ENCODE measurements at places on chromosomes 13 and 19.
A peak's percentile ranks its signal among the peaks of the same experiment; 100 is the strongest.

- DNase-seq = peak; percentile 71
Observed at GRCh38 chr19:4057931-4058692, 8.6 kb downstream of the ZBTB7A start.

DNA sequence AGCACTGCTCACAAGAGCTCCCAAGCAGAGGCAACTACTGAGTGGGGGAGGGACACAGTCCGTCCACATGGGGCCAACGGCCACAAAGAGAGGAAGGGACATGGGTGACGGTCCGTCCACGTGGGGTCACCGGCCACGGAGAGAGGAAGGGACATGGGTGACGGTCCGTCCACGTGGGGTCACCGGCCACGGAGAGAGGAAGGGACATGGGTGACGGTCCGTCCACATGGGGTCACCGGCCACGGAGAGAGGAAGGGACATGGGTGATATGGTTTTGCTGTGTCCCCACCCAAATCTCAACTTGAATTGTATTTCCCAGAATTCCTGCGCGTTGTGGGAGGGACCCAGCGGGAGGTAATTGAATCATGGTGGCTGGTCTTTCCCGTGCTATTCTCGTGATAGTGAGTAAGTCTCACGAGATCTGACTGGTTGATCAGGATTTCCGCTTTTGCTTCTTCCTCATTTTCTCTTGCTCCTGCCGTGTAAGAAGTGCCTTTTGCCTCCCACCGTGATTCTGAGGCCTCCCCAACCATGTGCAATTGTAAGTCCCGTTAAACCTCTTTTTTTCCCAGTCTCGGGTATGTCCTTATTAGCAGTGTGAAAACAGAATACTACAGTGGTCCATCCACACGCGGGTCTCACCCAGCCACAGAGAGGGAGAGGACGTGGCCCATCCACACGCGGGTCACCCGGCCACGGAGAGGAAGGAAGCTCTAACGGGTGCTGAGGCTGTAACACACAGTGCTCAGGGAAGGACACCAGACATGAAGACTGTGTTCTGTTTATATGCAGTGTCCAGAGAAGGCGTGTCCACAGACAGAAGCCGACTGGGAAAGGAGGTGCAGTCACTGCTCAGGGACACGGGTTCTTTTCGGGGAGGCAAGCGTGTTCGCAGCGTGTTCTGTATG, 48.5 kb downstream of the GAS6 start:
- no peak for DNase-seq

DNA sequence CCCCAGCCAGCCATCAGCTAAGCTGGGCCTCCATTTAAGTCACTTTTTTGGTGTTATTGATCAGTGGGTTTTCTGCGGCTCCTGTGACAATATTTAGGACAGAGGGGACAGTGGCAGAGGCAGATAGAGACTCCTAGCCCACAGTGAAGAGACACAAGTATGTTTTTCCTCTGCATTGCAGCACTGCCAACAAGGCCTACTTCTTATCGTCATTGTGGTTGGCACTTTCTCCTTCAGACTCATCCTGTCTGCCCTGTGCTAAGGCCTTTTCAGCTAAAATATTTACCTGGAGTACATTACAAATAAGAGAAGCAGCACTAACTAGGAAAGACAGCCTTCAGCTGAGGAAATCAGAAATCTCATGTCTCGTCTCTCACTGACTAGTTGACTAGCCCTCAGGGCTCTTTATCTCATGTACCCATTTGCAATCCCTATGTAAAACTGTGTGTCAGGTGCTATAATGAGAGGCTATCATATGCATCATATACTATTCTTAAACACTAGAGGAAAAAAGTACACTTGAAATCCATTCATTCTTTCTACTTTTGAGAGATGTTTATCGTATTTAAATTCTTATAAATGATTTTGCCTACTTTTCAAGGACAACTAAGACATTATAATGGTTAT, 62.2 kb downstream of the ZAR1L start:
- no peak for DNase-seq

- DNase-seq = no peak
Observed at GRCh38 chr19:18424890-18425514, 5.8 kb downstream of the SSBP4 start.

DNA sequence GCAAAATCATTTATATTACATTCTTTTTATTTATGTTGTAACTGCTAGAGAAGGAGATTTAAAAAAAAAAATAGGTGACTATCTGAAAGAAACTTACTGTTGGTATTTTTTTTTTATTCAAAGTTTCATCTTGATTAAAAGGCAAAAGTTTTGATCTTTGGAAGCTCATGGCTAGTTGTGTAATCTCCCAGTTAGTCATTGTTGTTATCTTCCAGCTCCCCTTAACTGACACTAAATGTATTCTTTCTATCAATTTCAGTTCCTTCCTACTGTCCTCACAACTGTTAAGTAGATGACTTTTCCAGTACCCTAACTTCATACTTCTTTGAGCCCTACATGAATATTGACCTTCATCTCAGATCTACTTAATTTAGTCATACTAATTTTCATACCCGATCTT, 71.1 kb downstream of the PIBF1 start:
- no peak for DNase-seq

- no peak for DNase-seq
Observed at GRCh38 chr13:110067355-110068175, 239.4 kb downstream of the COL4A1 start.

GRCh38 chr13:30708541-30708940, 26.8 kb upstream of the ALOX5AP start:
- peak; percentile 12 for DNase-seq

DNA sequence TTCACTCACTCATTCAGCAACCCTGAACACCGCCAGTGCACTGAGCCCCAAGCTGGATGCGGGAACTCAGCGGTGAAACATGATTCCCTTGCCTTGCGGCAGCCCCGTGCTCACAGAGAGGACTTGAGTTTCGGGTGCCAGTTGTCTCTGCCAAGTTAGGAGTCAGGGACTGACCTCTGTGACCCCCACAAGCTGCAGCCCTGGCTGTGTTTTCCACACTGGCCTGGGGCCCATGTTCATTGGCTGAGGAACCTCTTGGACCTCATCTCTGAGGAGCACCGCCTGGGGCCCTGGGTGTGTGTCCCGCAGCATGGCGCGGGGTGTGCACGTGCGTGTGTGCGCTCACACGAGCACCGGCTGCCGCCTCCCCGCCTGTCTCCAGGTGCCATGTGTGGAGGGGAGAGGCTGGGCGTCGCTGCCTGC, 31.0 kb downstream of the CAPN12 start:
- no peak for DNase-seq

GRCh38 chr19:36140304-36141038, 605 bp downstream of the CAPNS1 start:
- no peak for DNase-seq

DNA sequence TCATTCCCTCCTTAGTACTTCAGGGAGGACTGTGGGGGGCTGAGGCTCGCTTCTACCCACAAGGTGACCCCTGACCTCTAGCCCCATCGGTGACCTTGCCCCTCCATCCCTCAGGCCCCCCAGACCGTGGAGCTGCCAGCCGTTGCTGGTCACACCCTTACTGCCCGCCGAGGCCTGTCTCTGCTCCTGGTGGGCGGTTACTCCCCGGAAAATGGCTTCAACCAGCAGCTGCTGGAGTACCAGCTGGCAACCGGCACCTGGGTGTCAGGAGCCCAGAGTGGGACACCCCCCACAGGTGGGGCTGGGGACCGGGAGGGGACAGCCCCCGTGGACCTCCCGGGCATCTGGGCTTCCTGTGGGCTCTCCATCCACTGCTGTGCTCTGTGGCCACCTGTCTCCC, 31.9 kb downstream of the MEGF8 start:
- DNase-seq = no peak

GRCh38 chr13:102905905-102906771, 60.3 kb downstream of the ERCC5 start:
- no peak for DNase-seq

DNA sequence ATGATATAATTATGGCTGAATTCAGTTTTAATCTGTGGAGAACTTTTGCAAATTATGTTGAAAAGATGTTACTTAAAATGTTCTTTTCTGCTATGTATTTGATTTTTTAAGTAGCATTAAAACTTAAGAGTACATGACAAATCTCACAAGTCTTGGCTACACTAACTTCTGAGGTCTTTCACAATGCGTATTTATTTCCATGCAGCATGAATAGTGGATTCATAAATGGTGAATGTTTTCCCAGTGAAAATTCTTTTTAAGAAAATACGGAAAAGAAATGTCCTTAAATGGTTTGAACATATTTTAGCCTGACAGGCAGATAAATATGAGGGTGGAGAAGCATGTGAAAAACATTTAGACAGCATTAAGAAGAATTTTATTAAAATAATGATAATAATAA, 30.2 kb downstream of the GARRE1 start:
- DNase-seq = no peak

DNA sequence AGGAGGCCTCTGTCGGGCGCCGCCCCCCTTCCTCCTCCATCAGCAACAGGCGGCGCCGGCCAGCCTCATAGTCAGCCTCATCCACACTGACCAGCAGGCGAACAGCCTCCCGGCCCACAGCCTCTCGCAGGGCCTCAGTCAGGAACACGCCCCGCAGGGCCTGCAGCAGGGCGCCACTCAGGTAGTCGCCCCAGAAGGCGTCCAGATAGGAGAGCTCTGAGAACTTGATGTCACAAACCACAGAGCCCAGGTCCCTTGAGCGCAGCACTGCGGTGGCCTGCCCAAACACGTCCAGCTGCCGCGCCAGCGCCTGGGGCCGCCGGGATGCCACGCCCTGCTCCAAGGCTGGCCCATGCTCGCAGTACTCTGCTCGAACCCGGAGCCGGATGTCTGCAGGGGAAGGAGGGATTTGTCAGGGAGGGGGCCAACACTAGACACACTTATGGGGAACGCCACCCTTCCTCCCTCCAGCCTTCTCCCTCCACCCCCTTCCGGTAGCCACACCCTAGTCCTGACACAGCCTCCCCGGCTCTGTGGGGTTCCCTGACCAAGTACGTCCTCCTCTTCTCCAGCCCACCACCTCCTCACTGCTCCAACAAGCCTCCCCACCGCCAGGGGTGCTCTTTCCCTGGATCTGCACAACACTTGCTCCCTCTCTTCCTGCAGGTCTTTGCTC, 17.9 kb downstream of the DEDD2 start:
- DNase-seq = no peak

- no peak for DNase-seq
Observed at GRCh38 chr13:73090116-73090822, 31.5 kb downstream of the KLF5 start.

DNA sequence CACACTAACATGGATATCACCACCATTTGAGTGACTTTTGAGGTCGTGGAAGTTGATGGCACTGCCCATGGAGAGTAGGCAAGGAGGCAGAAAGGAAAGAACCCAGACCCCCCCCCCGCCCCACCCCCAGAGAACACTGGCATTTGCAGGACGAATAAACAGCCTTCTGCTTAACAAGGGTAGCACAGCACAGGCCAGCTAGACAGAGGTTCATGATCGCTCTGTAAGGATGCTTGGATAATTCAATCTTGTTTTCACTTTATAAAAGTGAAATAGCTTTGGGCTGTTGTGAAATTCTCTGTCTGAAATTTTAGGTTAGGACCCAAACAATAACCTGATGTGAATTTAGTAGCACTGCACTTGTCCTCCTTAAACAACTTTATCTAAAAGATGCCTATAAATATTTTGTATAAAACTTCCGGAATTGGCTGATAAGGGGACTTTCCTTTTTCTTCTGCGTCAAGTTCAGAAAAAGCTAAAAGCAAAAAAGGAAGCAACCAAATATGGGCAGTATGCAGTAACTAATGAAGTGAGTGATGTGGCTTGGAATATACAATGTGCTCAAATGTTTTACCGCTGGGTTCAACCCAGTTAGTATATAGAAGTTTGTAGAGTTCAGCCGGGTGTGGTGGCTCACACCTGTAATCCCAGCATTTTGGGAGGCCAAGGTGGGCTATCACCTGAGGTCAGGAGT, 163.7 kb downstream of the SHISA2 start:
- DNase-seq = no peak

GRCh38 chr19:41425174-41426115, 1.7 kb downstream of the B3GNT8 start:
- DNase-seq = no peak

DNA sequence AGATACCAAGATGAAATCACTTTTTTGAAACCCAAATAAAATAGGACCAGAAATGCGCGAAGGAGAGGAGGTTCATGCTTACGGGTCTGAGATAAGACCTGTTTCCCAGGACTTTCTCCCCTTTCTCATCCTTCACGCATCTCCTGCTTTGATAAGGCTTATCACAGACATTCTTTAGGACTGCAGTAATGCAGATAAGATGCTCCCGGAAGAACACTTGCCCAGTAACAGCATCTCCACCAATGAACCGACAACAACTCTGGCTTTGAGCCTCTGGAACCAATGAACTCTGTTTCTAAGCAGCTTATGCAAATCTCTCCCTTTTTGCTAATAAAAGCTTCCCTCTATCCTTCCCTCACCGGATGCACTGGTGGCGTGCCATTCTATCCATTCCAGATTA, 783.4 kb upstream of the ARGLU1 start:
- no peak for DNase-seq

- no peak for DNase-seq
Observed at GRCh38 chr19:43675269-43675879, 5.4 kb upstream of the PLAUR start.

DNA sequence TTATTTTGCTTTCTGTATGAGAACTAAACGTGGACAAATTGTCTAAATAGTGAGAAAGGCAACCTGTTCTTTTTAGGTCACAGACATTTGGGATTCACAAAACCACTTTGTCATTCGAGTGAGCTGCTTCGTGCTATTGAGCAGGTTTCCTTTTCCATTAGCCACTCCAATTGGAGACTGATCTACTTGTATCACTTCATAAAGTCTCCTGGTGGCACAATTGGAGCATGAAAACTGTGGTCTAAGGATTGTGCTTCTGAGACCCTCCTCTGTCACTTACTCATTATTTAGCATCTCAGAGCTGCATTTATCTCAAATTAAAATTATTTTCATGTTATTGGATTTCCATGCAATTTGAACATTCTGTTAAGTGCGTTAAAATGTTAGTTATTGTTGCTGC, 397.7 kb downstream of the TDRD3 start:
- DNase-seq = no peak

DNA sequence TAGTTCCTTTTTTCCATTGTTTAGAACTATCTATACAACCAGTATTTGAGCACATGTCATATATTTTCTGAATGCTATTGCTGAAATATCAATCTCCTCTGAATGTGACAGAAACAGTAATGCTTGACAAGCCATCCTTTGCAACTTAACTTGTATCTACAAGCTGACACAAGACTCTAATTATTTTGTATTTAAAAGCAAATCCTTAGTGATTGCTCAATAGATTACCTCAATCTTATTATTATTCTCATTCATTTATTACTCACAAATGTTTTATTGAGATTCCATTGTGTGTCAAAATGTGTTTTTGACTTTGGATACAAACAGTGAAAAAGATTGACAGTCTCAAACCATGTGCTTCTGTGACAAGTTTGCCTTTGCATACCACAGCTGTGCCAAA, 787.8 kb upstream of the PRR20A start:
- no peak for DNase-seq

GRCh38 chr13:23673354-23673753, 103.1 kb downstream of the TNFRSF19 start:
- no peak for DNase-seq

- peak; percentile 60 for DNase-seq
Observed at GRCh38 chr19:8302357-8302691, 5.8 kb downstream of the CD320 start.
